ENCODE measurements at places on chromosomes 16 and 17. TPM values are rescaled to one million over a fixed set of nuclear protein-coding genes. Genes with fewer than 3 reads are reported as not detected.

Gene ABCA3
- 0.34 TPM for total RNA-seq

Gene RUNDC1
- 5.4 TPM for total RNA-seq

Gene ZPBP2
- not detected for total RNA-seq

Gene TEKT5
- not detected for total RNA-seq

Gene WNT3
- 0.50 TPM for total RNA-seq

Gene ITGAL
- total RNA-seq = not detected

Gene CES3
- 0.17 TPM for total RNA-seq

Gene NARF
- 29.4 TPM for total RNA-seq

Gene SLC2A4
- 1.0 TPM for total RNA-seq

Gene ZNF768
- 22.9 TPM for total RNA-seq

Gene ABCA6
- total RNA-seq = 0.84 TPM

Gene CACNG5
- total RNA-seq = 0.17 TPM

Gene KRT33A
- total RNA-seq = not detected

Gene LRRC75A
- total RNA-seq = 0.34 TPM

Gene MLLT6
- total RNA-seq = 19.6 TPM
